Brain (organoid and tissue), 16 donors: ENCODE measurements at places on chromosomes 7 and 10. TPM values are rescaled to one million over a fixed set of nuclear protein-coding genes. Genes with fewer than 3 reads are reported as not detected.

DNA sequence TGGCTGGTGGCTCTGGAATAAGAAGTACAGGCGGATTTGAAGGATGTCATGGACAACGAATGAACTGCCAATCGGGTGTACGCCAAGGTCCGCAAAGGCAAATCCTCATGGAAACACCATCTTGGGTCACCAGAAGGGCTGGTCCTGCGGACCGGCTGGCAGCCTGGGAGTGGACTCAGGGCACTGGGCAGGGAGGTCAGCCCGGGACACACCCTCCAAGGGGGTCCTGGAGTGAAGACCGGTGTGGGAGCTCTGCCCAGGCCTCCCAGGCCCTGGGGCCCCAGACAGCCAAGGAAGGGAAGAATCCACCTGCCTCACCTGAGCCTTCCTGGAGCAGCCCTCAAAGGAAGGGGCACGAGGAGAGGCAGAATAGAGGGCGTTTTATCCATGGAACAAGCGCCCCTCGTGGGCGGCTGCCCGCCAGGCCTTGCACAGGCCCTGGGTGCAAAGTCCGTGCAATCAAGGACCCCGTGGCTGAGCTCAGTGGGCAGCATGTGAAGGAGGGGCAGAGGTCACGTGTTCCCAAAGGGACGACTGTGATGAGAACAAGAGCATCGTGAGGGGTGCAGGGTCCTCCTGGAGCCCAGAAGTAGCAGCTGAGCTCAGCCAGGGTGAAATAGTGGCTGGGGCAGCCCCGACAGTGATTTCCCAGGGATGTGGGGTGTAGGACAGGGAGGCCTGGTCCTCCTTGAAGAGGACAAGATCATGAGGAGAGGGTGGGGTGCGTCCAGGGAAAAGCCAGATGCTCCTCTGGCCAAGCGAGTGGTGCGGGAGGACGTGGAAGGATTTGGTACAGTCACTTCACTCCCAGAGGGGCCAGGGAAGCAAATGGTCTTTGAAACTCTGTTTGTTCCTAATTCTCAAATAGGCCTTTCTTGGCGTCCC lies 105.2 kb downstream of the TCERG1L start:
- no peak for DNase-seq

- DNase-seq = peak; percentile 89
Observed at GRCh38 chr7:23679898-23680413, at the start of gene FAM221A. Gene FAM221A (plus strand): TSS chr7:23680199. CDS start chr7:23680219, 20 bp downstream.

The SEC31B gene
- 0.95 TPM for polyA plus RNA-seq

DNA sequence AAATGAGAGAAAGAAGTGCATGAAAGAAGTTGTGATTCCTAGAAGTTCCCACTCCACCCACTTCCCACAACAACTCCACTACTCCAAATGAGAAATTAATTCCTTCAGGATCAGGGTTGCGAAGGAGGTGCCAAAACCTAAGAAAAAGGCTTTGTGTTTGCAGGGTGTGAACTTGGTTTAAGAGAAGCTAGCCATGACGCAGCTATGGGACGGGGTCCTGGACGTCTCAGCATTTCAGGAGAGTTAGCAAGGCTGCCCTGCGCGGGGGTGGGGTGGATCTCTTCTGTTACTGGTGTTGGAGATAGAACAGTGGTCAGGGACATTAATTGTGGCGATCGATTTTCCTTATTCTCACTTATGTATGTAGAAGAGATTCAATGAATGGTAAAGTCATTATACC lies 61.2 kb downstream of the CHST3 start:
- DNase-seq = no peak

The C7orf33 gene
- not detected for polyA plus RNA-seq

The MCM7 gene
- polyA plus RNA-seq = 233 TPM

The BRAT1 gene
- polyA plus RNA-seq = 49.3 TPM

- DNase-seq = no peak
Observed at GRCh38 chr7:34091321-34091917, 186.1 kb downstream of the BMPER start.

- DNase-seq = peak; percentile 62
Observed at GRCh38 chr7:103075337-103075918, 488 bp downstream of the ARMC10 start.

DNA sequence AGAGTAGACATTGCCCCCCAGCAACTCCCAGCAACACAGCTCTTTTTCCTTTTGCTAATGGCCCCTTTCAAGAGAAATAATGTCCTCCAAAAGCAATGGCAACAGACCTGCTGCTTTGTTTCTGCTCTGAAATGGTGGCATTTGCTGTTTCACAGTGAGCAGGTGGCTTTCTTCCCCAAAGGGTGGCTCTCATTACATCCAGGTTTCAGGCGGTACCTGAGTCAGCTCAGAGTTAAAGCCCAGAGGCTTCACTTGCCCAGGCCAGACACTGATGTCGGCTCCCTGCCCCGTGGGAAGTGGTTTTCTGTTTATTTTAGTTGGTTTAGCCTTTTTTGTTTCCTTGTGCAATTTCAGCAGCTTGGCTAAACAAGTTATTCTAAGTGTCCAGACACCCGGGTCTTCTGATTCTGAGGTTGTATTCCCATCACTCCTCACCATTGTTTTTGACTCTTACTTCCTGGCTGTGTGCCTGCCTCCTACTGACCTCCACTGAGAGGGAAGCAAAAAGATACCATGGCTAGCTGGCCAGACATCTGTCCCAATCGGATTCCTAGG lies 7.8 kb upstream of the ATOH7 start:
- no peak for DNase-seq

DNA sequence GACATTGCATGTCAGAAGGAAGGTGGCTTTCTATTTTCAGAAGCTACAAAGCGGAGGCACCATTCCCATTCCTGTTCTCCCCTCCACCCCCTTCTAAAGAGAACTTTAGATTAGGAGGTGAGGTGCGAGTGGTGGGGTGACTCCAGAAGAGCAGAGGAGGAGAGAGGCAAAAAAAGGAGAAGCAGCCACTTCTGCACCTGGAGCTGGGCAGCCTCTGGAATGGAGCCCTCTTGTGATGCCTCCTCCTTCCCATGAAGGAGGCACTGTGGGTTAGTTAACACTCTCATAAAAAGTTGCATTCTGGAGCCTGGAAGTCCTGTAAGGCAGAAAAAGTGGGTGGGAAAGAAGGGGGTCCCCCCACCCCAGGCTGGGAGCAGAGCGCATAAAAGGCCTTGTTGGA lies 4.8 kb downstream of the PTF1A start:
- no peak for DNase-seq

DNA sequence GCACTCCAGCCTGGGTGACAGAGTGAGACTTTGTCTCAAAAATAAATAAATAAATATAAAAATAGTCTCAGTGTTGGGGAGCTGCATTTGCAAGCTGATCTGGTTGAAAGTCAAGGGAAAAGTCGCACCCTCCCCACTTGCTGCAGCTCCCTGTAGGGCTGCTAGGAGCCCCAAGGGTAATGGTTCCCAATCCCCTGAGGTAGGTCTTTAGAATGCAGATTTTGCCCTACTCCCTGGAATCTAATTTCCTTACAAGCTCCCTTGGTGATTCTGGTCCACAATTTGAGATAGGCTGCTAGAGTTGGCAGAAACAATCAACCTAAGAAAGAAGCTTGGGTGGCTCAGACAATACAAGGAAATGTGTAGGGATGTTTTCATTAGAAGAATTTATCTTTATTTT lies 232.5 kb upstream of the YAE1 start:
- DNase-seq = no peak

The AKR1C2 gene
- 2.1 TPM for polyA plus RNA-seq

DNA sequence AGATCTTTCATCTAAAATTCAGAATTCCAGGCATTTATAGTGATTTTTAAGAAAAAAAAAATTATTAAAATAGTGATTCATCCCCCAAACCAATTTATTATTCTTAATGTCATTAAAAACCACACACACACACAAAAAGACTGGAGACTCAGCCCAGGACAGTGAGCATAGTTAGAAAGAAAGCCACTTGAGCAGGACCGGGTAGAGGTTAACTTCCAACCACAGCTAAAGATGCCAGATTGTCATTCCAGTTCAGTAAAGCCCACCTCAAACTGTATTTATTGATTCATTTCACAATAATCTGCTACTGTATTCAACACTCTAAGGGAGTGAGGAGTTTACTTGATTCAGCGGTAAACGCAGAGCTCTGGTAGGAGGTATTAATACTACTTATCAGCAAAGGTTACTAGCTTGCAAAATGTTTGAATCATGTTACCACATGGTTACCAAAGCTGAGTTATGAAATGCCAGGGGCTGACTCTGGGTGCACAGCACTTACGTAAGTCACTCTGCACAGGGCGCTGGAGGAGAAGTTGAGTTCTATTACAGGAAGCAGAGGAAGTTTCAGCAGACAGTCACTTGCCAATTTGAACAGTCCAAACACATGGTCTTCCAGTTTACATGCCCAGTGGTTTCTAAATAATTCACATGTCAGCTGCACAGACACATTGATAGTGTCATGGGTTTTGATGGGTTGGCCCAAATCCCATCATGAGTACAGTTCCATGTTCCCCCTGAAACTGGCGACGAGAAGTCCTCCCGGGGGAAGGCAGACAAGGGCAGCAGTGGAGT lies 64.6 kb downstream of the KLF6 start:
- peak; percentile 86 for DNase-seq

- DNase-seq = peak; percentile 81
Observed at GRCh38 chr10:15879663-15880062, 19.4 kb upstream of the MINDY3 start.

- no peak for DNase-seq
Observed at GRCh38 chr7:26279405-26279804, 12.3 kb upstream of the SNX10 start.

The DKK1 gene
- polyA plus RNA-seq = 0.92 TPM

GRCh38 chr10:85791818-85792532 lies 574.6 kb downstream of the GRID1 start:
- DNase-seq = peak; percentile 49

The AKR1C8 gene
- polyA plus RNA-seq = not detected

DNA sequence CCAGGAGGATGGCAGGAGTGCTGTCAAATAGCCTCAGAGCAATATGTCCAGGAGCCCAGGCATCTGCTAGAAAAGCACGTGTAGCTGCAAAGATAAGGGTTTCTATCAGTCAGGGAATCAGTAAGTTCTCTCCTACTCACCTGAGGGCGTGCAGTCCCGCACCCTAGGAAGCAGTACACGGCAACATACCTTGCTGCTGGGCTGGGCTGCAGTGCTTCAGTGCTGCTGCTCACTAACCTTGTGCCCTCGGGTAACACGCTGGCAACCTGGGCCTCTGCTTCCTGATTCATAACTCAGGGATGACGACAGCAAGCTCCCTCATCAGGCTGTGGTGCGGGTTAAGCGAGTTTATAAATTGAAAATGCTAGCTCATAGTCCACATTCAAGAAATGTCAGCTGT lies 29.5 kb upstream of the CCNY start:
- DNase-seq = peak; percentile 6

GRCh38 chr7:143256932-143257331 lies 6.3 kb upstream of the GSTK1 start:
- DNase-seq = no peak

The ANXA8 gene
- polyA plus RNA-seq = not detected

- DNase-seq = no peak
Observed at GRCh38 chr10:62587011-62587410, 212.8 kb downstream of the ZNF365 start.

- no peak for DNase-seq
Observed at GRCh38 chr7:101094791-101095375, 9.6 kb downstream of the TRIM56 start.

DNA sequence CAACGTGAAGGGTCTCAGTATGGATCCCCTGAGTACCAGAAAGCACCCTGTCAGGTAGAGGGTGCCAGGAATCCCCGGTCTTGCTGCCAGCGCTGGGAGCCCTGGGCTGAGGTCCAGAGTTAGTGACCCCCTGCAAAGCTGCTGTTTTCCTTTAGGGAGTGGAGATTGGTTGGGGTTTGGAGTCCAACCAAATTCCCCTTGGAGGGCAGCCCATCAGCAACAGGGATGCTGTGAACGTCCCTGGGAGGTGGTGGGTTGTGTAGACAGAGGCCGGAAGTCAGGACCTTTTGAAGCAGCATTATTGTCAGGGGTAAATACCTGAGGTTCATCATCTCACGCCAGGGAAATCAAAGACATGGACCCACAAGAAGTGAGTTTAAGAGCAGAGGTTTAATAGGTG lies 104.2 kb downstream of the COL26A1 start:
- no peak for DNase-seq

DNA sequence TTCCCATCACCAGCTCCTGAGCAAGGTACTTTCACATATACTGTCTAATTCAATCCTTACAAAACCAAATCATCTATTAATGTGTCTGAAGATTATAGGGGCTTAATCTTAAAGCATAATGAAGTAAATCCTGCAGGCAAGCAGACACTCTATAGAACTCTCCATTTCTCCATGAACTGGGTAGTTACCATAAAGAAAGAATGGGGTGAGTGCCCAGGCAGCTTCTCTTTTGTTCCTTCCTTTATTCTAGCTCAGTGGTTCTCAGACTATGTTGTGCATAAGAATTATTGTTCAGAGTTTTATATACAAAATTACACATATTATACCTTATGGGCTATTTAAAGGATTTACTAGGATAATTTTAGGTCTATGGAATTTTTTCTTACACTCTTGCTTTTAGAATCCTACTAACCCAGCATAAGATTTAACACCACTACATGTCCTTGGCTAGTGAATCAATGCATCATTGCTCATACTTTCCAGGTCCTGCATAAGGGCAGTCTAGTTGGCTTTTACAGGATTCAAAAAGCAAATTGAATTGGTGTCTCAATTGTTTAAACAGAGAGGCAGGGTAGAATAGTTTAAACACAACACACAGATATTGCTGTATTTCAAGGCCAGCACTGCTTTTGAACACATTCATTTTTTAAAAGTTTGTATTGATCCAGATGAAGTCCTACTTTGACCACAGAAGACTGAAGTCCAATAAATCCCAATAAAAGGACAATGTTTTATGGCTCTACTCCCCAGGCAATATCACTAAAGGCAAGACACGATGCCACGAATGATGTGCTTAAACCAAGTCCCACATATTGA lies 12.9 kb downstream of the SGCE start:
- DNase-seq = no peak

DNA sequence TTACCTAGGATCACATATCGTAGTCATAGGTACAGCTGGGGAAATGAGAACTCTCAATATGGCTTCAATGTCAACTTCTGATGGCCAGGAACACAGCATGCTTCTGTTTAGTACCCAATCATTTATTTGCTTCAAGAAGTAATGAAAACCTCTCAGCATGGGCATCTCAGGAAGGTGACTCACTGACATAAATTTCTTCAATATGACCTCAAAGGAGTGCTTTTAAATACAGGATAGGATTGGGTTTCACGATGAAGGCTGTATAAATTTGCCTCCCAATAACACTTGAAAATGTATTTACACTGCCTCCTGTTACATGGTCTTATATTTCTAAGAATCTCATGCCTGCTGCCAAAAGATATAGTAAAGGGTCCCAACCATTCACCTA lies 15.1 kb downstream of the ITGA8 start:
- DNase-seq = no peak

The YKT6 gene
- polyA plus RNA-seq = 86.3 TPM

- DNase-seq = peak; percentile 60
Observed at GRCh38 chr10:33290321-33291052, 44.0 kb downstream of the NRP1 start.
